A549 treated with RU486 at 1 μM for 4 hours (cell line): ENCODE measurements at places on chromosomes 2 and 18. TPM values are rescaled to one million over a fixed set of nuclear protein-coding genes. Genes with fewer than 3 reads are reported as not detected.

Gene DSC2
- 0.93 to 1.8 TPM (median 1.3 TPM) in 5 replicates for total RNA-seq

Gene UGT1A5
- total RNA-seq, result not detected in 5 replicates

Gene UGT1A4
- 0.05 to 0.10 TPM in 2 of 5 replicates, not detected in the others for total RNA-seq

Gene ELMOD3
- total RNA-seq, result 11.1 to 13.1 TPM (median 11.9 TPM) in 5 replicates

Gene CYP27A1
- total RNA-seq, result 0.10 to 0.18 TPM (median 0.17 TPM) in 5 replicates

Gene DHRS9
- total RNA-seq, result 2.8 to 5.8 TPM (median 3.7 TPM) in 5 replicates
